Psoas muscle (tissue), 8 donors: ENCODE measurements at places on chromosomes 12 and 14.
A peak's percentile ranks its signal among the peaks of the same experiment; 100 is the strongest.

DNA sequence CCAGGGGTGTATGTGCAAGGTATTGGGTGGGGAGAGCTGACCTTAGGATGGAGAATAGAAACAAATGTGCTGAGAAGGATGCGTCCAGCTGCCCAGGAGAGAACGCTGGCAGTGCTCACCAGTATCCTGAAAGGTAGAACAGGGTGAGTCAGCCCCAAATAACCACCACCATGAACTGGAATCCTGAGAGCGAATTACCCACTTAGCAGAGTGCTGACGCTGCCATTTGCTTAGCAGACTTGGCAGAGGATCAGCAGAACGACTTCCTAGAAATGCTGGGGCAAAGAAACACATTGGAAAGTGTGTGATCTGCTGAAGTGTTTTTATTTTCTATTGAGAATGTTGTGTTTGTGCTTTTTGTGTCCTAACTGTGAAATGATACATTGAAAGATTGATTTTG is 213.6 kb downstream of the ADGRD1 start:
- DNase-seq: no peak

DNA sequence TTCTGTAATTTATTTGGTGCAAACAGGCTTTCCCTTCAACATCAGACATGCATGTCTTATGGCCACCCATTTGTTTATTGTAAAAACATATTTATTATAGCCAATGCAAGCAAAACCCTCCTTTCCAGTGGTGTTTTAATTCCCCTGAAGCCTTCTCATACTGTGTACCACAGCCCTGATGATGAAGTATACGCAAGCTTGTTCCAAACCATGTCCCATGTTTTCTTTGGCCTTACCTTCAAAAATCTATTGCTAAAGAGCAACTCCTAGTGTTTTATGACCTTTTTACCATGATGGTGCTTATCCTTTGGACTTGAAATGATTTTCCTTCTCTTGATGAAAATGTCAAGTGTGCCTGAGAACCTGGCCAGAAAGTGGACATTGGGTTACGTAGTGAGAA is 85.9 kb upstream of the CCDC91 start:
- no peak for DNase-seq

DNA sequence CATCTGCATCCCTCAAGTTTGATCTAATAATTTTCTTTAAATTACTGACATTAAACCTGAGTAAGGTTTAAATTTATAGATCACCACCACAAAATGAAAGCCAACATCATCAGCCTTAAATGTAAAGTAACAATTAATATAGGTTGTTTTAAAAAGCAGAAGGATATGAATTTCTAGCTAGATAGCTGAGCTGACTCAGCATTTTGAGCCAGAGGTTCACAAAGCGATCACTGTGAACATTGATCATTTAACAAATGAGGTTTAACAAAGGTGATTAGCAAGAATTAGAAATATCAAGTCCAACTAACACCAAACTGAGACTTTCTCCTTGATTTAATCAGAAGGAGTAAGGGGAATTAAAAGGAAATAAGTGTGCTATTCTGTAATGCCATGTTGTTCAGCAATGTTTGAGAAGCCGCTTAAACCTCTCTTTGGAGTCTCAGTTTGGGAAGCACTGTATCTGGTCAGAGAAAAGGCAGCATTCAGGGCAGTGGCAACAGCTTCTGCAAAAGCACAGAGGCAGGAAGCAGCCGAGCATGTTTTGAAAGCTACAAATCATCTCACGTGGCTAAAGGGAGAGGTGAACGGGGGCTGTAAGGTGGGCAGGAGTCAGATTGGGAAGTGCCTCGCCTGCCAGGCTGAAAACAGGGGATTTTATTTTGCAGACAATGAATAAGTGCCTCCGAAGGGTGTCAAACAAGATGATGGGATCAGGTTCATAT is 19.6 kb downstream of the RIMBP2 start:
- DNase-seq: no peak

GRCh38 chr12:116594325-116595038 is 35.3 kb downstream of the MAP1LC3B2 start:
- peak; percentile 59 for DNase-seq

- no peak for DNase-seq
These were observed 72.7 kb downstream of the CHGA start for GRCh38 chr14:92995620-92996019.

DNA sequence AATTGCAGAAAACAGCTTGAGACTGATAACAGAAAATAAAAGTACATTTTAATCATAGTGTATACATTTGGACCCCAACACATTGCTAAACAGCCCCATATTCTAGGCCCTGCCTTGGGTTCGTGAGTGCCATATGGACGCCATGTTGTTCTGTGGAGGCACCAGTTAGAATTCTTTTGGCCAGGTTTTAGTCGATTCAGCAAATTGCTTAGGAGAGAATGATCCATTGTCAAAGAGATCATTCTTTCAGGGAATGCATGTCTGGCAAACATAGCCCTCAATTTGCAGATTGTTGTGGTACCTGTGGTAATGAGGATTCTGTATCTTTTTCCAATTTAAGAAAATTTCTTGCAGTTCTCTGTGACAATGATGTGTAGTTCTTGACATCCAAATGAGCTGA is 183.6 kb upstream of the DDHD1 start:
- DNase-seq: no peak

- no peak for DNase-seq
These were observed 383.4 kb downstream of the KCNH5 start for GRCh38 chr14:62661818-62662217.

GRCh38 chr14:53628732-53629430 is 327.7 kb downstream of the BMP4 start:
- DNase-seq: no peak

DNA sequence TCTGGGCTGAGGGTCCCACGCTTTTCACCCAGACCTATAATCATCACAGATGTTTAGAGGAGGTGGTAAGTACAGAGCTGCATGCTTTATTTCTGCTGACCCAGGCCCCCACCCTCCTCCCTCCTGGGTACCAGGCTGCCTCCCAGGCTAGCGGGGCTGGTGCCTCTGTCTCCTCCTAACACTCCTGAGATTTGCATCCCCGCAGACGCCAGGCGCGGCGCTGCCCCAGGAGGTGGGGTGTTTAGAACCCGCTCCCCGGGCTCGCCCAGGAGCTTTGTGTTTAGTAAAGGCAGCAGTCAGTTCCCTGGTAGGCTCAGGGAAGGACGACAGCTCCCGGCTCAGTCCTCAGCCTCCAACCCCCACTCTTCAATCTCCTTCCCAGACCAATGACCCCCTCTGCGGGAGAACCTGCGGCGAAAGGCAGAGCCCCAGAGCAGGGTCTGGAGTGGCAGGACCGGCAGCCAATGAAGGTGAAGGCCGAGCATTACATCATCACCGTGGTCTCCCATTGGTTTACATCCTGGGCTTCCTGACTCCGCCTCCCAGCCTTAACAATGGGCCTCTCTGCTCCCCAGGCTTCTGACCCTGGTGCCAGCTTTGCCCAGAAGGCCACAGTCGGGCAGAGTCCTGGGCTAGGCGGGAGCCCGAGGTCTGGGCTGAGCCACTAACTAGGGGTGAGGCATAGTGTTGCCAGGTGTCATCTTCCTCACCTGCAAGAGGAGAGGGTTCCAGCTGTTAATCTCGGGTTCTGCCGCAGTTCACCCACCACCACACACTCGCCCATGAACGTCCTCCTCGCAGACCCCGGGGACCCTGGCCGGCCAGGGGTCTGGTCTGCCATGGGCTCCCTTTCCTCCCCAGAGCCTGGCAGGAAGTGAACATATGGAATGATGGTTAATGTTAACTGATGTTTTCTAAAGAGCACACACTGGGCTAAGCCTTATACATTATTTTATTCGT is 57.5 kb downstream of the CALM1 start:
- peak; percentile 65 for DNase-seq

DNA sequence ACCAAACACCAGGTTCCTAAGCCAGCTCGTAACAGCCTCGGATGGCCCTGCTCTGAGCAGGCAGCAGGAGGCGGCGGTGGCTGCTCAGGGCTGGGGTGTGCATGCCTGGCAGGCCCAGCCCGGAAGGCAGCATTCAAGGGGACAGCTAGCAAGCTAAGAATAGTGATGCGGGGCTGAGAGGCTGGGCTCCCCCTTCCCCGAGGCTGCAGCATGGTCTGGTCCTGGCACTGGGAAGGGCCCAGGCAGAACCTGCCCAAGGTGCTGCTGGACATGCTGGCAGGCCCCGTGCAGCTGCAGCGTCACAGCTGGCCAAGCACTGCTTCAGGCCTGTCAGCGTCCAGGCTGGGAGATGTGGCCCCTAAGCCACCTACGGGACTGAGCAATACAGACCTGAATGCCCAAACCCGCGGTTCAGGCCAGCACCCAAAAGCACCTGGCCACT is 26.4 kb upstream of the NUDT14 start:
- DNase-seq: no peak

DNA sequence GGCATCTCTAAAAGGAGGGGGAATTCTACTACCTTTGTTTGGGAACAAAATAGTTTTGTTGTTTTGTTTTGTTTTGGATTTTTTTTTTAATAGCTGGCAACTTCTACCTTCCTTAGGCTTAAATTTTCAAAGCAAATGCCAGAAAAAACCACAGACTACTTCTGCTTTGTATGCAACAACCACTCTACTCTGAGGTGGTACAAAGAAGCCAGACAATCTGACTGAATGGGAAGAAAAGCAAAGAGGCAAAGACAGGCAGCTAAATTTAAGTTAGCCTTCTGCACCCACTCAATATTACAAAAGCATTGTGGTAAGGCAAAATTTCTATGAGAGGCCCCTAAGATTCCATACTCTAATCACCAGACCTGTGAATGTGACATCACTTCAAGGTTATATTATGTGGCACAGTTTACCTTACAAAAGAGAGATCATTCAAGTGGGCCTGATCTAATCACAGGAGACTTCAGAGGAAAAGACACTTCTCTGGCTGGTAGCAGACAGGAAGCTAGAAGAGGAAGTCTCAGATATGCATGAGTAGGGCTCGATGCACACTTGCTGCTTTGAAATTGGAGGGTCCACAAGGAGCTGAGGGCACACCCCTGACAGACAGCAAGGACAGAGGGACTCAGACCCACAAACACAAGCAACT is 566.6 kb downstream of the RPS29 start:
- no peak for DNase-seq

DNA sequence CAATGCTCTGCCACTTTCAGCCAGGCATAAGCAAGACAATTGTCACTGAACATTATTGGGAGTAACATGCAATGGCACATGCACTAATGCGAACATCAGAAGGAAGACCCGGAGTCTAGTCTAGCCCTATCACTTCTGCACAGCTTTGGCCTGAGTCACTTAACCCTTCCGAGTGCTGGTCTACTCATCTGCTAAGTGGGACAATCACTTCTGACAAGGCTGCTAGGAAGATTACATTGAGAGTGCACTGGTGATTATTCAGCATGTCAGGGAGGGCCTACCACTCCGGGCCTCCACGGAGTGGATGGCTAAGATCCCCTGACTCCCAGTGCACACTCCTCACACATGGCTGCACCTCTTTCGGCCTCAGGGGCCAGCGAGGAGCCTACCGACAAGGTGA is 240.9 kb downstream of the DPF3 start:
- no peak for DNase-seq

DNA sequence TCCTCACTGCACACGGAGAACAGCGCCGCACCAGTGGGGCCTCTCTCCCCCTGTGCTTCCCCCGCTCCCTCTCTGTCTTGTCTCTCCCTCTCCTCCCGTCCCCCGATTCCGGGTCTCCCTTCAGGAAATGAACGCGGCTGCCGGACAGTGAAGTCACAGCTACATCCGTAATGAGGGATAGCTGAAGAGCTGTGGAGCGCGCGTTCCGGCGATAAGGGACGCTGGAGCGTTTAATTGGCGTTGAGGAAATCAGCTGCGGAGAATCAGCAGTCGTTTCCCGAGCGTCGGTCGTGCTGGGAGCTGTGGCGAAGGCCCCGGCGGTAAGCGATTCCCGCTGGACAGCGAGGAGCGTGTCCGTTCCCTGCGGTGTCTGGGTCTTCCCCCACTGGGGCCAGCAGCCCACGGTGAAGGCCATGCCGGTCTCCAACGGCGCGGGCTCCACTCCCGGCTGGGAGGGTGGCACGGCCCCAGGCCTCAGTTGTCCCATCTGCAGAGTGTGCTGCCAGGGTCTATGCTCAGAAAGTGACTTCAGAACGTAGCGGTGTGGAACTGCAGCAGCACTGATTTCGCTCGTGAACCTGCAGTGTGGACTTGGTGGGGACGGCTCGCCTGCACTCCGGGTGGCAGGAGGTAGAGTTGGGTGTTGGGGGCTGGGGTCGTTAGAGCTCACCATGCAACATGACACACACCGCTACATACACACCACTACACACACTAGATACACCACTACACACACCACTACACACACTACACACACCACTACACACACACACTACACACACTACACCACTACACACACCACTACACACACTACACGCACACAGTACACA is 10.9 kb downstream of the NOC4L start:
- DNase-seq: peak; percentile 9

- DNase-seq: no peak
These were observed 237.9 kb downstream of the PAWR start for GRCh38 chr12:79452906-79453305.

- DNase-seq: no peak
These were observed 5.3 kb downstream of the GSC start for GRCh38 chr14:94764573-94764972.

DNA sequence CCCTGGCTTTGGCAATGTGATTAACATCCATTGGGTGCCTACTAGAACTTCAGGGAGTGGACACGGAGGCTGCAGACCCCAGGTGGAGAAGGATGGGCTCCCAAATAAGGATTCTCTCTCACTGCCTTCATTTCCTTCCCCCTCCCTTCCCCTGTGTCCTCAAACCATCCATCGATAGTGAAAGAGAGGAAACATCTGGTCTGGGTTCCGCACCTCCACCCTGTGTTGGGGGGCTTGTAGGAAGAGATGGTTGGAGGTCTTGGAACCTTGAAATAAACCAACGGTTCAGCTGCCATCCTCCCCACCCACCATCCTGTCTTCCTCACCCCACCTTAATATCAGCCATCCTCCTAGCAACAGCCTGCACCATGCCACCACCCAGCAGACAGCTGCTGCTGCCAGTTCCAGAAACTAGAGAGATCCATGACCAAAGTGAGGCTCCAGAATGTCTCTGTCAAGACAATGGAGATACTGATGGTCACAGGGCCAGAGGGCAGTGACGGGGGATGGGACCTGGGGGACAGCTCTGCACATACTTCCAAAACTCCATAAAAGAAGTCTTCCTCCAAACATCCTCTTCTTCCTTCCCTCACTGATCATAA is 153.1 kb upstream of the CCND2 start:
- DNase-seq: no peak

DNA sequence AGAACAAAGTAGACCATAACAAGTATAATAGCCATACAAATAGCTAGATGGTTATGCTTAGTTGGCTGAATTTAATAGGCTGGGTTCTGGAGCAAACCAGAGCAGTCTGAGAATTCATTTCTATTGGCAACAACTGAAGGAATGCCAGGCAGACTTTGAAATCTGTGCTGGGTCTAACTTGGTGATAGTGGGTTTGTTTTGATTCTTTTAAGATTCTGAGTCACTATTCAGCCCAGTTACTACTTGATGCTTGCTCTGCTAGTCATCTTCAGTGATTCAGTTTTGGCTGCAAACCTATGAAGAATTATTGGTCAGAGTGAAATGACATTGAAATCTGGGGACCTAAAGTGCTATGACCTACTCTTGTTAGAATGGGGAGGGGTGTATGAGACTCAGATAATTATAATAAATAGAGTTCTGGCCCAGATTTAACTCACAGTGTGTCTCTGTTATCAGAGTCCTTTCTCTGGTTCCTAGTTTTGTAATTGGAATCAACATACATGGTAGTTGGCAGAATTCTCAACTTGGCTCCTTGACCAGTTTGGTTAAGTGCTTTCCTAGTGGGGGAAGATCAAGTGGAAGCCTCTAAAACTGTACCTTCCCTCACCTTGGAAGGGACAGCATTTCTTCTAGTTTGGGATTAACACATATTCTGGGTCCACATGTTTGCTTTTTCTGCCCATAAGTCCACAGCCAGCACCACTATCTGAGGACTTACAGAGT is 43.5 kb downstream of the MNAT1 start:
- no peak for DNase-seq

GRCh38 chr12:16335838-16336237 is 11.6 kb upstream of the MGST1 start:
- no peak for DNase-seq
